ENCODE measurements at places on chromosomes 11 and 22. TPM values are rescaled to one million over a fixed set of nuclear protein-coding genes. Genes with fewer than 3 reads are reported as not detected.

DNA sequence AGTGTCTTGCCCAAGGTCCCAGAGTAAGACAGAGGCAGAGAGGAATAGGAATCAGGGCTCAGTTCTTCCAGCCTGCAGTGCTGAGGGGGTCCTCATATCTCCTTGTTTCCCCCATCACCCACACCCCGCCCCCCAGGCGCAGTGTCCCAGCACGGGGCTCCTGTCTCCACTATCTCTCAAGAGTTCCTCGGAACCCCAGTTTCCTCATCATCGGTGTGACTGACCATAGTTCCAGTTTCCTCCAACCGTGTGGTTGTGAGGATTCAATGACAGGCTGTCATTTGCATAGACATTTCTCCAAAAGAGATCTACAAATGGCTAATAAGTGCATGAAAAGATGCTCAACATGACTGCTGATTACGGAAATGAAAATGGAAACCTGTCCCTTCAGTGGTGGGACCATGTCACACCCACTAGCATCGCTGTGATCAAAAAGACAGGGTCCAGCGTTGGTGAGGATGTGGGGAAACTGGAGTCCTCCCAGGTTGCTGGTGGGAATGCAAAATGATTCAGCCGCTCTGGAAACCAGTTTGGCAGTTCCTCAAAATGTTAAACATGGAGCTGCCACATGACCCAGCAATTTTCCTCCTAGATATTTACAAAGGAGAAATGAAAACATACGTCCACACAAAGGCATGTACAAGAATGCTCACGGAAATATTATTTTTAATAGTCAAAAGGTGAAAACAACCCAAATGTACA, 31.8 kb upstream of the PDGFB start:
- no peak overlapping the region for H3K4me3 ChIP-seq
- peaks cover 17% of the 10 kb centered on the region for H3K27me3 ChIP-seq
- no peak for DNase-seq
- no peaks in the 10 kb centered on the region for H3K4me1 ChIP-seq
- no peak overlapping the region for H3K27ac ChIP-seq
- H3K36me3 ChIP-seq: no peaks in the 10 kb centered on the region

GRCh38 chr11:19474211-19474610, 233.5 kb upstream of the E2F8 start:
- no peak for DNase-seq
- H3K27ac ChIP-seq: no peak overlapping the region
- H3K4me1 ChIP-seq: no peaks in the 10 kb centered on the region
- no peaks in the 10 kb centered on the region for H3K36me3 ChIP-seq
- H3K4me3 ChIP-seq: no peak overlapping the region

MYOD1 gene
- total RNA-seq: not detected

DNA sequence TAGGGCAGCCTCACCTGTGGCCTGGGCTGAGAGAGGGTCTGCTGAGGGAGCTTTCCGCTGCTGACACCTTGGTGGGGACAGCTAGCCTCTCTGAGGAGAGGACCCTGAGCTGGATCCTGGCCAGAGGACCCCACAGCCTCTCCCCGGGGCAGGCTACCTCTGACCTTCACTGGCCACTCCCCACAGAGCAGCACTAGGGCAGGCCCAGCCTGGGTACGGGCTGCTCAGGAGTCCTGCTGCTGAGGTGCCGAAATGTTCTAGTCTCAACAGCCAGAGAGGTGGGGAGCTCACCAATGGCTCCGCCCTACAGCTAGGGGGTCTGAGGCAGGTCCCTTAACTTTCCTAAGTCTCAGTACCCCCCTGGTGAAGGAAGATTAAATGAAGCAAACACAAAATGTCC, 47.5 kb downstream of the SGSM3 start:
- H3K4me3 ChIP-seq: no peak overlapping the region
- H3K4me1 ChIP-seq: peaks cover 19% of the 10 kb centered on the region
- no peak for DNase-seq
- H3K27ac ChIP-seq: no peak overlapping the region
- no peaks in the 10 kb centered on the region for H3K27me3 ChIP-seq

DNA sequence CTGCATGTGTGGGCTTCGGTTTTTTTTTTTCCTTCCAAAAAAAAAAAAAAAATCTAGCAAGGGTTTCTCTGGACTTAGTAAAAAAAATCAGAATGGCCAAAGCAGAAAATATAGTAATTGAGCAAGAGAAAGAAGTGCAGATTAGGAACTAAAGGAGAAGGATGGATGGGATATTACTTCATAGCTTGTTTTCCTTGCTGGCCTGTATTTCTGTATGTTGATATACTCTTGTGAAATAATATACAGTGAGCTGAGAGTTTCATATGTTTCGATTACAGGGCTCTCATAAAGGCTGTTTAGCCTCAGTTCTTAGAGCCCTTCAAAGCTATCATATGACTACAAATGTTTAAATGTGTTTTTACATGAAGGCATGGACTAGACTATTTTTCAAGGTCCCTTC, 34.3 kb upstream of the NFRKB start:
- no peak for DNase-seq
- no peak overlapping the region for H3K27ac ChIP-seq
- H3K27me3 ChIP-seq: no peaks in the 10 kb centered on the region

Data from activated CD4-positive, alpha-beta T cell treated with anti-CD3 and anti-CD28 coated beads, Interleukin-2, amount 10 ng/mL, durations not matched to agents 24 days and 14 days (primary cell).